ENCODE measurements at places on chromosomes 12 and 14.
A peak's percentile ranks its signal among the peaks of the same experiment; 100 is the strongest.

- no peak for DNase-seq
Observed at GRCh38 chr14:99791476-99792209, 1.6 kb upstream of the EML1 start.

DNA sequence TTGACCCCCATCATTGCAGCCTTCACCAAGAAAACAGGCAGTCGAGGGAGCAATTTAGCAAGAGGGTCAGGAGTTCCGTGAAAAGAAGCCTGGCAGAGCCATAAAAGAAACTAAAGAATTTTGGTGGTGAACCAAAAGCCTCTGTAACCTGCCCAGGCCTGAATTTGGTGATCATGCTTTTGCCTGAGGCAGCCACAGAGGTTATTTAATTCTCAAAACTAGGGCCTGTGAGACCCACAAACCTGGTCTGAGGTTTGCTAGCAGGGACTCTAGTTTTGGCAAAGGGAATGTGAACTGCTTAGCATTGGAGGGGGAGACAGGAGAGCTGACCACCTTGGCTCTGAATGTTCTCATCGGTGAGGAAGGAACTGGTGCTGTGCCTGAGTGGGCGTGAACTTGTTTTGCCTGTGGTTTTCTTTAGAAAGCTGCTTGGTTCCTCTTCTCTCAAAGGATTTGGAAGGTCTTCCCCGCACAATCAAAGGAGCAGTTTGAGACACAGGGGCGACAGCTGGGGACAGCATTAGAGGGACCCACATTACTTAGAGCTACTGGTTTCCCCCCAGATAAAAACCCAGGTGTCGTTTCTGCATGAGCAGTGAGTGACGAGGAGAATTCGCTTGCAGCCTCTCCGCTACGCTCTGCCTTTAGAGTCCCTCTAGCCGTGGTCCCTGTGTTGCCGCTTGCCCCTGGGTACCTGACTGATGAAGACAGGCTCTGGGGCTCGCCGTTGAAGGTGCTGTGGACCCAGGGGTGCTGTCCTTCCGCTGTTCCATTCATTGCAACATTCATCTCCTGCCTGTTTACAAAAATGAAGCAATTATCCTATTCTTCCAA is 12.6 kb upstream of the WNT5B start:
- no peak for DNase-seq

- no peak for DNase-seq
Observed at GRCh38 chr12:16524378-16524777, 81.6 kb downstream of the LMO3 start.

DNA sequence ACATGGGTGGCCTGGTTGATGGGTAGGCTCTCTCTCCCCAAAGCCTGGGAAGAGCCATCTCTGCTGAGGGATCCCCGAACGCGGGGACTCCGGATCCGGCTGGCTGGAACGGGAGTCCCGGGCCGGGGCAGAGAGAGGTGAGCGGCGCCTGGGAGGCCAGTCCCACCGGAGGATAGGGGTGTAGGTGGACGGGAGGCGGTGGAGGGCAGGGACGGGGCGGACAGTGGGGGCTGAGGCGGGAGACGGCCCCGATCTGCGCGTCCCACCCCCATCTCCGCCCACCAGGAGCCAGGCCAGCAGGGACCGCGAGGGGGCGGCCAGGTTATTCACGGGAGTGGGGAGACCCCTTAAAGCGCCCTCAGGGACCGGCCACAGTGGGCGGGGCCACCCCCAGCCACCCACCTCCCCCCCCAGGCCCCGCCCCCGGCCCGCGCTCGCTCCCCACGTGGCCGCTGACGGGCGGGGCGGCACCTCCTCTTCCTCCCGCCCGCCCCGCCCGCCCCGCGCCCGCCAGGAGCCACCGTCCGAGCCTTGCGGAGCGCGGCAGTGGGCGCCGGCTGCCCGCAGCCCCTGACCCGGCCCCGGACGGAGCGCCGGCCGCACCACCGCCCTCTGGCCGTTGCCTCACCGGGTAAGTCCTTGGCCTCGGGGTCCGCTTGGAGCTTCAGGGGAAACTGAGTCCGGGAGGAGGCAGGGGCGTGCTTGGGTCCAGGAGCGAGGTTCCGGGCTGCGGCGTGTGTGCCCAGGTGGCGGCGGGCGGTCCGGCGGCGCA is at the start of gene INF2:
TSS of gene INF2 (plus strand) at position 510 of the 772 bp plus-strand sequence. CDS start 11,748 bp downstream, outside the sequence.
- DNase-seq, result peak; percentile 81

DNA sequence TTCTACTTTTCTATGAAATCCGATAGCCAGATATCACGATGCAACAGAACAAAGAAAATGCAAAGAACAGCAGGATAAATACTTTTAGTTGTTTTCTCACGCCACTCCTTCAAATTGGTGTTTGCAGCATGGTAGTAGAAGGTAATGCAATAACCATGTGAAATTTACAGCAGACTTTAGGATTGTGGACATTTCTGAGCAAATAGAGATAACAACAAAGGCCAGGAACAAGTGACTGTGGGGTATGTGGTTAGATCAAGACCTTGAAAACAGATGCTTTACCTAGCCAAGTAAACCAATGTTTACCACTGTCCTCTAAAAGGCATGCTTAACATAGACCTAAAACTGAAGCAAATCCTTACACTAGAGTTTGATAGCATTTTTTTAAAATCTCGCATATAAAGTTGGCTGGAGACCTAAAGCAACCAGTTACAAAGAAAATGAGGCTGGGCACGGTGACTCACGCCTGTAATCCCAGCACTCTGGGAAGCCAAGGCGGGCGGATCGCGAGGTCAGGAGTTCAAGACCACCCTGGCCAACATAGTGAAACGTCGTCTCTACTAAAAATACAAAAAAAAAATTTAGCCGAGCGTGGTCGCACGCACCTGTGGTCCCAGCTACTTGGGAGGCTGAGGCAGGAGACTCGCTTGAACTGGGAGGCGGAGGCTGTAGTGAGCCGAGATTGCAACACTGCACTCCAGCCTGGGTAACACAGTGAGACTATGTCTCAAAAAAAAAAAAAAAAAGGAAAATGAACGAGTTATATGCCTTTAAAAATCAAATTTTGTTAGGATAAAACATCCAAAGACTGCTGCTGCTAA is 123.2 kb upstream of the FOXN3 start:
- DNase-seq, result no peak

GRCh38 chr14:32345311-32345791 is 16.3 kb downstream of the AKAP6 start:
- DNase-seq, result no peak

- no peak for DNase-seq
Observed at GRCh38 chr14:61744238-61744637, 18.0 kb upstream of the SNAPC1 start.

GRCh38 chr12:121713257-121713777 is 765 bp downstream of the TMEM120B start:
- DNase-seq, result peak; percentile 81

- no peak for DNase-seq
Observed at GRCh38 chr14:58535044-58535443, 102.7 kb upstream of the DACT1 start.

All from Right ventricle myocardium inferior (tissue), 1 donor.